Upper lobe of left lung (tissue), 6 donors: ENCODE measurements at places on chromosomes 2 and 18.

DNA sequence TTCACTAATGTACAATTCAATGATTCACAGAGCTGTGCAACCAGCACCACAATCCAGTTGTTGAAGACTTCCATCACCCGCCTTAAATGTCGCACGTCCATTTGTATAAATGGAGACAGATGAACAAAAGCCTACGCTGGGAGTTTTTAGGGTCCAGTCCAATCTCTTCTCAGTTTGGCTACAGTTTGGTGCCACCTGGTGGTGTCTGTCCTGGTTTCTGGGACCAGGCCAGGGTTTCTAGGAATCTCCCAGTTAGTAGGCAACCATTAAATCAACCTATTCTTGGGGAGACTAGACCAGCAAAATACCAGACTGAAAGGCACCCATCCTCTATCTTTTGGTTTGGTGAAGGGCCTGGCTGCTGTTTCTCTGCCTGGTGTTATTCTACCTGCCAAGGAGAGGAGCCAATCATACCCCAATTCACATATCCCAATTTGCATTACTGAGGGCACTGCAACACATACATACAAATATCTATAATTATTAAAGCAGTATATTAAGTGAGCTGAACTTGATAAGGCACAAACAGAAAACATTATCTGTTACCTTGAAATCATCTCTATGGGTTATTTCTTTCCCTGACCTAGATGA, 3.2 kb upstream of the DDX1 start:
- DNase-seq: peak; percentile 26

- no peak for DNase-seq
These were observed 20.9 kb downstream of the MAP4K3 start for GRCh38 chr2:39416140-39416539.

- no peak for DNase-seq
These were observed 63.8 kb downstream of the EHD3 start for GRCh38 chr2:31297751-31298150.

GRCh38 chr2:100819370-100820272, at the start of gene NPAS2:
Gene NPAS2, plus strand, starts transcription at chr2:100820139. Its CDS starts 84,616 bp downstream, at chr2:100904755.
- peak; percentile 87 for DNase-seq

DNA sequence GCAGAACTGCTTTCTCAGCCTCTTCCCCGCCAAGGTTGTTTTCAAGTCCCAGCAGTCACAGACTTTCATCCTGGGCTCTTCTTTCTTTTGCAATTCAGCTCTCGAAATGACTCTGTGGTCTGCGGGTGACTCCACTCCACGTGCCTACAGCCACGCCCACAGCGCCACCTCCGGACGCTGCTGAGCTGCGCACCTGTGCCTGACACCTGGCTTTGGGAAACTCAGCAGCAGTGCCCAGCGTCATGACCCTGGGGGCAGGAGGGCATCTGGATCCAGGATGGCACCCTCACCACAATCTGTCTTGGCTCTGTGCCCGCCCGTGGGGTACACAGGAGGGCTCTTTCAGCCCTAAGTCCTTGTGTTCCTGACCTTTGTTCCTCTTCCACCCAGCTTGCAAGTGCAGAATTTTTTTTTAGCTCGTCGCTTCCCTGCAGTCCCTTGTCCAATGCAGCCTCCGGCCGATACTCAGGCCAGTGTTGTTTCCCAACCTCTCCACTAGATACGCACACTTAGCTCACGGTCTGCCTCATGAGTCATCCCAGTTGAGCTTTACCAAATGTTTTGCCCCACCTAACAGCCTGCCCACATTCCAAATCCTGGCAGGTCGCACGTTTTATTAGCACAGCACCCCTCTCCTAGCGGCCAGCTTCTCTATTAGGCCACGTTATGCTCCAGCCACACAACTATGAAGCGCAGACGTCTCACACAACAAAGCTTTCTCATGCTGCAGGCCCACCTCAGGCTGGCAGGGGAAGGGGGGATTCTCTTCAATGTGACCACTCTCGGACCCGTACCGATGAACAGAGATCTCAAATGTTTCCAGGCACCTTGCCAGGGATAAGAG, 6.5 kb upstream of the CAPN10 start:
- DNase-seq: peak; percentile 93

DNA sequence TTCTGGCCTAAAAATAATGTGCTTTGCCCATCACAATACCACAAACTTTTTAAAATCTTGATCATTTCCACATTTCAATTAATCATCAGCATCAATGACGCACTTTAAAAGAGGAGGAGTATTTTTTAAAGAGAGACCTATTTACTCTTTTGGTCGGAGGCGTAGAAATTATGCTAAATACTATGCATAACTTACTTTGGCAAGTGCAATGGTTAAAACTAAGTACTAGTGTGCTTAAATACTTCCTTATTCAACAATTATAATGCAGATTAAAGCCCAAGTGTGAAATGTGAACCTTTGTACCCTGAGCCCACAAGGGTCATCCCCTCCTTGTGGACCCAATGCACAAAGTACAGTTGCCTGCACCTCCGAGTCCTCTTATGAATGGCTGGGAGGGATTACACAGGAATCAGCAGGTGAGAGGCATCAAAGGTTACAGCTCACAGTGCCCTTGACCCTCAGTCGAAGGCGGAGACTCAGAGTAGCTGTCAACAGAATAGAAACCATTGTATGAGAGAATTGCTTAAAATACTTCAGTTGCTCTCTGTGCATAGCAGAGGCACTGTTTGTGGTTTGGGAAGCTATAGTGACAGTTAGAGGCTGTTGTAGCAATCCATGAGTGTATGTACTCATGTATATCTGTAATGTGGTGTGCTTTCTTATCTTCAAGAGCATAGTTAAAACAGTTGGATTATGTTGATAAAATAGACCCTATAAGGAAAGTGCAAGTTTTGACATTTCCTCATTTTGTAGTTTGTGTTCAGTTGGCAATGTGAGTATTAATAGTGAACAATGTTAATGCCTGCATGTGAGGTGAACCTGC, 151.7 kb upstream of the ITGA4 start:
- DNase-seq: no peak

DNA sequence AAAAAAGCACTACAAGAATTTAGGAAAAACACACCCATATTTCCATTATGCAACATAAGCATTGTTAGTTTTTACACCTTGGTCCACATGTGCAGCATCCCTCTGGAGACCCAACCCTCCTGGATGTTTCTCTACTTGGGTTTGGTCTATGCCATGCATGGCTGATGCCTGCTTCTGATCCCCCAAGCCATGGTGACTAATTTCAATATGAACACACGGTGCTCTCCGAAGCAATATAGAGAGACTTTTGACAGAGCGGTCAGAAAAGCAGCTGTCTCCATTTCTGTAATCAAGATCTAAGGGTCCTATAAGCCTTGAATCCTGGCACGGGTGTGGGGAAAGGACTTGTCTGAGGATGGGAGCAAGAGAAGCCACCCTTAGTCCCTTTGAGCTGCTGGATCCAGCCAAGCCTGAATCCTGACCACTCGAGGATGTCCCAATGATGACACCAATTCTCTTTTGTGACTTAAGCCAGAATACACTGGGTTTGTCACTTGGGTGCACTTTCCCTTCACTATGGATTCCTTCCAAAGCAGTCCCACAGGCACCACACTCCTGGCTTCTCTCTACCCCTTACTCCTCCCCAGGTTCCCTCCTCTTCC, 91.5 kb downstream of the ACTR2 start:
- DNase-seq: no peak

DNA sequence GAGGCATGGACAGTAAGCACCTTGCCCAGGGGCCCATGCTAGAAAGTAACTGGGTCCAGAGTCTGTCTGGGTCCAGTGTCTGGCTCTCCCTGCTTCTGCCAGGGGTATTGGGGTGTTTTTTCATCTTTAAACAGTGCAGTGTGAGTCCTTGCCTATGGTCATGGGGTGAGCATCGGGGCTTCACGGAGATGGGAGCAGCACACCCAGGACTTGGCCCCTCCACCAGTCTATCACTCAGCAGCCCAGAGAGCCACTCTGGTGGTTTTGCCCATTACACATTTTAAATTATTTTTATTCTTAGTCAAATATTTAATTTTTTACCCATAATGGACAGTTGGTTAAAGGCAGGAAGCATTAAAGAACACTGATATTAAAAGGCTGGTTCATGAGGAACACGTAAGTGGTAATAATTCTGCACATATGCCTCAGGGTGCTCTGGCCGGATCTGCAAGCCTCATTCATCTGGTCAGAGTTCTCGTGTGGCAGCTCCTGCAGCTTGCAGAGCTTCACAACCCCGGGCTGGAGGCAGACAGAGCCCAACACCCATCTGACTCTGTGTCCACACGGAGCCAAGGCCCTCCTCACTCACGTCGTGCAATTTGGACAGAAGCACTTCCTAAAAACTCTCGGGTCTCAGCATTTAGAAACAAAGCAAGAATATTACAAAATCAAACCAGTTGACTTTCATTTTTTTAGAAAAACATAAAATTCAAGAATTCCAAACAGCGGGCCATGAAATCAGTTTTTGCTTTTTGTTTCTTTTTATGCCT, 204.1 kb downstream of the CTIF start:
- DNase-seq: peak; percentile 72

DNA sequence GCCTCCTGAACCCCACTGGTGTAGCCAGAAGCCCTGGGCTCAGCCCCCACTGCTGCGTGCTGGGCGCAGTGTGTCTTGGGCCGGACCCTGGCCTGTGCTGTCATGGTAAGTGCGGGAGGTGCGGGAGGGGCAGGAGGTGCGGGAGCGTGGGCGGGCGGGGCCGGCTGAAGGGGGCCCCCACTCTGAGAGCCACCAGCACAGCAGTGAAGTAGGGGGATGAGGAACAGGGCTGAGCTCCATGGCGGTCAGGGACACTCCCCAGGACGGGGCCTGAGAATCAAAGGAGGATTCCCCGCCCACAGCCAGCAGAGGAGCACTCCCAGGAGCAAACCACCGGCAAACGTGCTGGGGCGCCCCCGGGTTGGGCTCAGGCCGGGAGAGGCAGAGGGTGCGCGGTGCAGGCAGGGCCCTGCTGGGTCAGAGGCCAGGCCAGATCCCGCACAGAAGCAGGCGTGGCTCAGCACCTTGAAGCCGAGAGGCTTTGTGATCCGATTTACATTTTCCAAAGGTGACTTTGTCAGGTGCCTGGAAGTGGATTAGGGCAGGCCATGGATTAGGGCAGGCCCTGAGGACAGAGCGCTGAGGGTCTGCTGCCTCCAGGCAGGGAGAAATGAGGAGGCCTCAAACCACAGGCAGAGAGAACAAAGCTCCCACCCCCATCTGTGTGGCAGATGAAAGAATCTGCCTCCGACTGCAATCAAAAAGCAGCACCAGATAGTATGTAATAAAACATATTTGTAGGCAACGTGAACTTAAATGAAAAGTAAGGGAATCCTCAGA, 152.0 kb upstream of the RAB6C start:
- peak; percentile 75 for DNase-seq

GRCh38 chr2:99656994-99657393, 167.2 kb upstream of the REV1 start:
- no peak for DNase-seq

GRCh38 chr2:110114831-110115255, 779 bp downstream of the MALL start:
- DNase-seq: no peak

DNA sequence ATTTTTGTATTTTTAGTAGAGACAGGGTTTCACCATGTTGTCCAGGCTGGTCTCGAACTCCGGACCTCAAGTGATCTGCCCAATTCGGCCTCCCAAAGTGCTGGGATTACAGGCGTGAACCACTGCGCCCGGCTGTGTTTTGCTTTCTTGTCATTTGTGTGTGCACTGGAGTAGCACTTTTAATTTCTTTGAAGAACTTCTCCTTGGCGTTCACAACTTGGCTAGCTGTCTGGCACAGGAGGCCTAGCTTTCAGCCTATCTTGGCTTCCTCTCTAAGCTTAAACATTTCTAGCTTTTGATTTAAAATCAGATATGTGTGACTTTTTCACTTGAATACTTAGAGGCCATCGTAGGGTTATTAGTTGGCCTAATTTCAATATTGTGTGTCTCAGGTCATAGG, 93.0 kb downstream of the COMMD1 start:
- DNase-seq: no peak

DNA sequence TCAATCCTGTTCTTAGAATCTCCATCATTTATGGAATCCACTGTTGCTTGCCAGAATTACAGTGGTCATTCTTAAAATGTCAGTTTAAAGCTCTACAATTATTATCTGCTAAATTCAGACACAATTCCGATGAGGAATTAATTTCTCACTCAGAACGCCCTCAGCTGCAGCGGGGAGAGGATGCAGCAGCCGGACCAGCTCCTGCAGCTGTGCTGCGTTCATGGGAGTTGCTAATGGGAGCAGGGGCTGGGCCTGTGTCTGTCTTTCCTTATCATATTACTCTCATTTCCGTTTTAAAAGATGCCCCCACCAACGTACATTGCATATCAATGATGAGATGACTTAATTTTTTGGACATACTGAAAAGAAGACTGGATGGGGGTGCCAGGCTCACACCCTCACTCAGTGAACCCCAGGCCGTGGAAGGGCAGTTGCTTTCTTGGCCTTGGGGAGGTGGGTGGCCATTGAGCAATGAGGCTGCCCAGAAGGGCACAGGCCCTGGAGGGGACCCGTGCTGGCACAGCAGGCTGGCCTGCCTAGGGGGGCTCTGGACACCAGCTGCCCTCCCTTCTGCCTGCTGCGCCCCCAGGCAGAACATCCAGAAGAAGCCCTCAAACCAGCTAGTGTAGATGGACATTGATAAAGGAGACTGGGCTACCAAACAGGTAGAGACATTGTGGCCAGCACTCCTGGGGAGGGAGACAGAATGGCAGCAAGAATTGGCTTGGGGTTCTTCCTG, 503.6 kb upstream of the MYT1L start:
- DNase-seq: peak; percentile 40

DNA sequence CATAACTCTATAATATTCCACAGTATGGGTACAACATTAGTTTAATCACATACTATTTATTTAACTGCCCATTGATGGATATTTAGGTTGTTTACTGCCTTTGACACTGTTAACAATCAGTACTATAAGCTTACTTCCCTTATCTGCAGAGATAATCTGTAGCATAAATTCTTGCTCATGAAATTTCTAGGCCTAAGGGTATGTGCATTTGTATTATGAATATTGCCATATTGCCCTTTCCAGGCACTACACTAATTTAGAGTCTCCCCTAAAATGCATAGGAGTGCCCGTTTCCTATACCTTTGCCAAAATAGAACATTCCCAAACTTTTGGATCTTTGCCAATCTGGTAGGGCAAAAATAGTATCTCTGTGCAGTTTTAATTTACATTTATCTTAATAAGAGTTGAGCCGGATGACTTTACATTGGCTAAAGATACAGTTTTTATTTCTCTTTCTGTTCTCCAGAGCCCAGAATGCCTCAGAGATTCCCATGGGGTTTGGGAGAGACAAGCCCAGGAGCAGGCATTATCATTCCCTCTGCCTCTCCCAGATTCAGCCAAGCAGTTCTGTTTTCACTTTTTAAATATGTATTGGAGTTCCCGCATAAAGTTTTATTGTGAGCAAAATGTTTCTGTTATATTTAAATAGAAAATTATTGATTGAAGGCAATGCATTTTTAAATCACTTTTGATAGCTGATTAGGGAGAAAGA, 102.8 kb downstream of the CAPN13 start:
- no peak for DNase-seq

GRCh38 chr18:57301573-57302559, 50.5 kb upstream of the ST8SIA3 start:
- peak; percentile 5 for DNase-seq
